ENCODE measurements at places on chromosomes 5 and 9. TPM values are rescaled to one million over a fixed set of nuclear protein-coding genes. Genes with fewer than 3 reads are reported as not detected.
A peak's percentile ranks its signal among the peaks of the same experiment; 100 is the strongest.

The UGT3A2 gene
- not detected for polyA plus RNA-seq

The SPZ1 gene
- not detected for polyA plus RNA-seq

GRCh38 chr9:95822583-95823431, 52.7 kb upstream of the ERCC6L2 start:
- no peak for DNase-seq

The PCDHA13 gene
- not detected for polyA plus RNA-seq

- DNase-seq = no peak
Measured at GRCh38 chr5:22926574-22926973, 73.4 kb upstream of the CDH12 start.

The FAM221B gene
- not detected for polyA plus RNA-seq

The ADRA1B gene
- not detected for polyA plus RNA-seq

The INSL4 gene
- polyA plus RNA-seq = not detected

GRCh38 chr5:151081431-151082281, 822 bp upstream of the TNIP1 start:
- no peak for DNase-seq

- no peak for DNase-seq
Measured at GRCh38 chr5:15132816-15133405, 261.3 kb upstream of the ANKH start.

DNA sequence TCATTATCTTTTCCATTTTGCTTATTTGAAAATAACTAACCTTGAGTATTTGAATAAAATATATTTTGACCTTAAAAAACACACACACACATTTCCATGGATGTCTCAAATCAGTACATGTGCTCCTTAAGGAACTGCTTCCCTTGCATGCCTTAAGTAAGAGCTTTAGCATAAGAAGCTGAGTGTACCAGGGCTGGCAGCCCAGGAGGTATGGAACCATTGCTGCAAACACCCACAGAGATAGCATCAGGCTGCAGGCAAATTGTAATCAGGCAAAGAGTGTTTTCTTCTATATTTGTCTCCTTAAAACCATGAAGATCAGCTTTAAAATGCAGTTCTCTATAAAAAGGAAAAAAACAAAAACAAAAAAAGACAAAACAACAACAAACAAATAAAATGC, 160.6 kb downstream of the PLK2 start:
- DNase-seq = no peak

GRCh38 chr9:7601739-7602138, 197.8 kb downstream of the DMAC1 start:
- DNase-seq = no peak

DNA sequence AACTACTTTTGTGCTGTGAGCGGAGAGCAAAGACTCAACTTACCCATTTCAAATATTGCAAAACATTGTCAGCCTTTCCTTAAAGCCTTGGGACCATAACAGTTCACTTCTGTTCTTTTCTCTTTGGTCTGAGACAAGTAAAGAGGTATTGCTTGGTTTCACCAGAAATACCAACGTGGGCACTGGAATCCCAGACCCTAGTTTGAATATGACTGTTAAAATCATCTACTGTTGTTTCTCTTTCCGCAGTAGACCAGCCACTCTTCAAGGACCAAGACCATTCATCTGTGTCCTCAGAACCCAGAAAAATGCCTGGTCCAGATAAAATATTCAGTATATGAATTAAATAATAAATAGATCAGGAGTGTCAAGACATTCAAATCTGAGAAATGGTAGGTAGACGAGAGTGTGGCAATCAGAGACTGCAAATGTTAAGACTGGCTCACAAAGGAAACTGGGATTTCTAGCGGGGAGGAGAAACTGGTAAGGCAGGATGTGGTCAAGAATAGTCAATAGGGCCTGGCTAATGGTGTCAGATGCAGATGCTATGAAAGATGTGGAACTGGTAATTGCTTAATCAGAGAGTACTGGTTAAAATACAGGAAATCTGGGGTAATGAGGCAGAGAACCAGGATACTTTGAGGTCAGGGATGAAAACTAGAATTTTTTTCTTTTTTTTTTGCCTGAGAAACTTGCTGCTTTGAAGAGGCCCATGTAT, 82.1 kb upstream of the IL33 start:
- DNase-seq = no peak

The HCN1 gene
- not detected for polyA plus RNA-seq

DNA sequence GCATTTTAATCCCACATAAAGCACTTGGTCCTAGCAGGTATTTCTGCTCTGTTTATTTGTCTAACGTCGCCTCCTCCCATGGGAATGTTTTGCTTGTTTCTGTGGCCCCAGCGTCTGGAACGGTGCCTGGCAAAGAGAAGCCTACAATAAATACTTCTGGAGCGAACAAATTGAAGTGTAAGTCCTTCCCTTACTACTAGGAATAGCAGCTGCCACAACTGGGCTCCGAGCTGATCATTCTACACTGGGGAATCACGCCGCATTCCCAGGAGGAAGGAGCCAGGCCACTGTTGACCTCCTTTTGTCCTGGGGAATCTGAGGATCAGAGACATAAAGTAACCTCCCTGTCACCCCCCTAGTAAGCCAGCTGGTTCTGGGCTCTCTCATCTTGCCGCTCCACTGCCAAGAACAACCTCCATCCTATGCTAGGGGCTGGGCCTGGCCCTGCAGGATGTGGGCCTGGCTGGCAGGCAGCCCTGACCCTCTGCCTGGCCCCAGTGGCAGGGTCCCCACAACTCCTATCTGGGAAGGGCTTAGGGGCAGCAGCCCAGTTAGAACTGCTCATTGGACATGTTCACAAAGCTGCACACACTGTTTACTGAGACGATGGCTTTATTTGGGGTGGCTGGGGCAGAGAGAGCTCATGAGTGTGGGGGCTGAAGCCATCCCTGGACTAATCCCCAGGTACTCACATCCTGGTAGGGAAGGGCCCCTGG, 82.8 kb downstream of the GTF3C4 start:
- DNase-seq = no peak

- DNase-seq = no peak
Measured at GRCh38 chr9:89453452-89453851, 44.5 kb downstream of the SEMA4D start.

- no peak for DNase-seq
Measured at GRCh38 chr9:73270967-73271721, 119.5 kb downstream of the ANXA1 start.

- DNase-seq = peak; percentile 76
Measured at GRCh38 chr5:99004960-99005359, 76.2 kb upstream of the CHD1 start.

The NSD1 gene
- 87.7 TPM for polyA plus RNA-seq

DNA sequence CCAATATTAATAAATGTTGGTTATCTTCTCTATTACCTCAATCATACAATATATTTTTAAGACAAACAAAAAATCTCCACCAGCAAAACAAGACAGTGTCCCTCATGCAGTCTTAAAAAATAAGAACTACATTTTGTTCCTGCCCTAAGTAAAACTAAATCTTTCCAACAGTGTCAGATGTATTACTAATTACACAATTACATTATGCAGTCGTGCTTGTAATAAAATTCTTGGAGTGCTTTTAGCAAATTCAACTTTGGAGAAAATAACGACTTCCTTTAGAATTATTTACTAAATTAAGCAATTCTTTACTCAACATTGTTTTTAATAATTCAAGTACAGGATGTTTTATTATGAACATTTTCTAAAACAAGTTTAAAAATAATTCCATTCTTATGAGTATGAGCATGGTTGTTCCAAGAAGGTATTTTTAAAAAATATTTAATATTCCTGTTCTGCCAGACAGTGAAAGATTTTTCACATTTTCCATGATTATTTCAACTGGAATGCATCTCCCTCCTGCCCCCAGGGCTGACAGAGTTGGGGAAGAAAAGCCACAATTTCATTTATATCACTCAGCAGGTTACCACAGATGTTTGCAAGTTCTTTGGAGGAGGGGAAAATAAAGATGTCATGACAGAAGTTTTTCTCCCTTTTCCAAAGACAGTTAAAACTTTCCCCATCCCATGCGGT, 137.9 kb downstream of the FAM114A2 start:
- no peak for DNase-seq

The TERT gene
- polyA plus RNA-seq = not detected

DNA sequence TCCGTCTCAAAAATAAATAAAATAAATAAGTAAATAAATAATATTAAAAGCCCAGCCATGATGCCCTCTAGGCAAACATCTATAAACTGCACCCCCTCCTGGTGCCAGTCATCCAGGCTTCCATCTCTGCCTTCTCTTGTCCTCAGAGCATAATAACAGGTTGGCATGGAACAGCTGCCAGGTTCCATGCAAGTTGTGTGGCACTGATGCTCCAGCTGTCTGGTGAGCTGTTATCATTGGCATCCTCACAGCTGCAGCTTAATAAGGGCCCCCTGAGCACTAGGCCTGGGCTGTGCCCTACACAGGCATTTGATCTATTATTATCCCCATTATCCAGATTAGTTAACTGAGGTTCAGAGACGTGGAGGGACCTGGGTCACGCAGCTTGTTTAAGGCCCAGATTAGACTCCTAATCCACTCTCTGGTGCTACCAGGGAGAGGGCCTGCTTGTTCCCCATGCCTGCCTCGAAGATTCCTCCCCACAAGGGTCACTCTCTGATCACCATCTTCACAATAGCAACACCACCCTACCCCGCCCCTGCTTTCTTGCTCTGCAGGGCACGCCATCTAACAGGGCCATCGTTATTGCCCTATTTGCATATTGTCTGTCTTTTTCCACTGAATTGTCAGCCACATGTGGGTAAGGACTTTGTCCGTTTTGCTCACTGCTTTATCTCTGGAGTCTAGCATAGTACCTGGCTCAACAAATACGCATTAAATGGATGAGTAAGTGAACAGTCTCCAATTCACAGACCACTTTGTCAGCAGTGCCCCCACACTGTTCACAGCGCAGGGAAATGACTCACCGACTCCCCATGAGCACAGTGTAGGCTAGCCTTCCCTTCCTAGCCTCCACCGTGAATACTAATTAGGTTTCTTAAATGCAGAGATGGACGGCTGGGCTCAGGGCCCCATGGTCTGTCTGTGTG, 1.5 kb upstream of the DNM1 start:
- no peak for DNase-seq

- DNase-seq = no peak
Measured at GRCh38 chr9:90778746-90779145, 22.9 kb upstream of the SYK start.

DNA sequence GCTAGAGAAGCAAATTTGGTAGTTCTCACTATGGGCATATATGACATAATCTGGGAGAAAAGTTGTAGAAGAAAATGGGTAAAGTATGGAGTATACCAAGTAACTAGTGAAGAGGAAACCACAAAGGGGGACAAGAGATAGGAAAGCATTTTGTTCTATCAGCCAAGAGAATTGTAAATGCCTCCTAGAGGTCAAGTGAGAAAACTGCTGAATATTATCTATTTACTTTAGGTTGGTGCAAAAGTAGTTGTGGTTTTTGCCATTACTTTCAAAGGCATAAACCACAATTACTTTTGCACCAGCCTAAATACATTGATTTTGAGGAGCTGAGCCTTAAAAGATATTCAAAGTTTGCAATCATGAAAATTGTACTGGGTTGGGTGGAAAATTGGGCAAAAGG, 126.7 kb upstream of the GRHPR start:
- DNase-seq = no peak

GRCh38 chr9:97474372-97474925, 27.0 kb upstream of the TMOD1 start:
- no peak for DNase-seq

GRCh38 chr5:74334762-74335384, 305.7 kb downstream of the ENC1 start:
- no peak for DNase-seq

The N4BP3 gene
- 3.5 TPM for polyA plus RNA-seq
